Right lobe of liver (tissue), 6 donors: ENCODE measurements at places on chromosomes 3 and 15. TPM values are rescaled to one million over a fixed set of nuclear protein-coding genes. Genes with fewer than 3 reads are reported as not detected.

The RNF168 gene
- 7.5 TPM for total RNA-seq

The CRYBG3 gene
- total RNA-seq, result 4.7 TPM

The GRK7 gene
- total RNA-seq, result not detected

The GABRB3 gene
- 1.7 TPM for total RNA-seq

The CSPG4 gene
- total RNA-seq, result 0.14 TPM

The SCAANT1 gene
- not detected for total RNA-seq

The RGMA gene
- 0.31 TPM for total RNA-seq

The ACKR2 gene
- total RNA-seq, result 17.1 TPM

The ASB14 gene
- not detected for total RNA-seq

The TTLL13 gene
- total RNA-seq, result 0.13 TPM

GRCh38 chr3:126621171-126621570 lies 33.8 kb downstream of the TXNRD3 start:
- no peak for DNase-seq

DNA sequence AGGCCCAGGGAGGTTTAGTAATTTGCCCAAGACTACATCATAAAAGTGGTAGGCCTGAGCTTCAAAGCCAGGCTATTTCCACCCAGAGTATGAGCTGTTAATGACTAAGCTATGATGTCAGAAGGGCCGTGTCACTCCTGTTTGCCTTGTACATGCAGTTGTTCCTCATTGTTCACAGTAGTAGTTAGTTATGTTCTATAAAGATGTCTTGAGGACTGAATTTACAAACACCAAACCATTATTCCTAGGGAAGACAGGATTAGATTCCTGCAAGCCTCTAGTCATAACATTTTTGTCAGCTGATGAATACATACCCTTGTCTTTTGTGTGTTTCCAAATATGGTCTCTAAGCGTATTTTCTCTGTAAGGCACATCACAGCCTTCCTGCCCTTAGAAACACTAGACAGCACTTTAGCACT lies 20.9 kb upstream of the LARS2 start:
- DNase-seq, result no peak

DNA sequence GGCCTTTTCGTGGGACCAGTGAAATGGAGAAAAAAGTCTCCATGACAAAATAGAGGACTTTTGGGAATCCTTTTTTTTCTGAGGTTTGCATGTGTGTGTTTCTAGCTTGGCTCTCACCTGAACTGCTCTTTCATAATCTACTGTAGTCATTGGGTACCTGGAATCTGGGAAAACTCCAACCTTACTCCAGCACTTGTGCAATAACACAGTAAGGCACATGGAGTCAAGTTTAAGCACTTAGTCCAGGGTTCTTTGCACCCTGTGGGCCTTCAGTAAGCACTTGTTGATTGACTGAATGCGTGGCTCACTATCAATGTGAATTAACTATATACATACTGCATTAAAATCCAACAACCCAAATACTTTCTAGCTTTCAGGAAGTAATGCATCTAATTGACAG lies 299.5 kb downstream of the ZBTB20 start:
- DNase-seq, result no peak

GRCh38 chr3:157445857-157446256 lies 9.2 kb downstream of the PTX3 start:
- no peak for DNase-seq

- no peak for DNase-seq
These were observed 856.2 kb downstream of the TUSC7 start for GRCh38 chr3:117565777-117566176.

GRCh38 chr3:44442596-44443309 lies 34.7 kb downstream of the ZNF445 start:
- DNase-seq, result no peak

DNA sequence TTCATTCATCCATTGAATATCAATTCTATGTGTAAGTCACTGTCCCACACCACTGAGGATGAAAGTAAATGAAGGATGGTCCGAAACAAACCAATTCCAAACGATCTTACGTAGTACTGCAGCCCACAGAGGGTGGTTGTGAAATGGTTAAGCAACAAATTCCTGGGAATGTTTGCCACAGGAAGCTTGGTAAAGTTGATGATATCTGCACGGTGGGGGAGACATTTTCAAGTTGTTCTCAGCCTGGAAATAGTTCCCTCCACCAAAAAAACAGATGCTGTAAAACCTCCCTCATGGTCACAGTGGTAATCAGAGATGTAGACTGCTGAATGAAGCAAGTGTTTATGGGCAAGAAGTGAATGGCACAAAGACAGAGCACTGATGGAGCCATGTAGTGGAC lies 35.9 kb upstream of the BNC1 start:
- DNase-seq, result no peak

DNA sequence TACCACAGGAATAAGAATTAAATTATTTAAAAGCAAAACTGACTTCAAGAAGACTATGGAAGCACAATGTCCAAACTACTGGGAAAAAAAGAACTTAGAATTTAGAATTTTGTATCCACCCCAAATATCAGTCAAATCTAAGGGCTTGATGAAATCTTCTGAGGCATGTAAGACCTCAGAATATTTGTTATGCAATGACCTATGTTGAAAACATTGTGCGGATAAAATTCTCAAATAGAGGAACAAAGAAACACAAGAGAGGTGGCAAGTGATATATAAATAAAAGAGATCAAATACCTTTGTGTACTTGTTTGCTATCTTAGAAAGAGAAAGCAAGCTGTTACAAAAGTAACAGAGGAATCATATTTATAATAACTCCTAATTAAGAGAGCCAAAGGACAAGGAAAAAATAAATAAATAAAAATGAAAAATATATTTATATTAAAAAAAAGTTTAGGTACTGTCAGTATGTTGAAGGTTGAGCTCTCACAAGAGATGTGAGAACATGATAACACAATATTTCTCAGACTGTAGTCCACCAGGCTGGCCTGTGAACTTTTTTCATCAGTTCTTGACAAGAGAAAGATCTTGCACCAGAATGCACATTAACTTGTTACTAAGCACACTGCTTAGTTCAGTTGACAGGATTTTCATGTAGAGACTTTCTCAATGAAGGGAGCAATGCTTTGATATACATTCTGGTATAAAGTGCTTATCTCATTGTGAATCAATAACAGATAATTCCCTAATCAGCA lies 50.0 kb downstream of the CPA3 start:
- no peak for DNase-seq

GRCh38 chr3:4996223-4996765 lies 17.1 kb downstream of the BHLHE40 start:
- no peak for DNase-seq

- DNase-seq, result no peak
These were observed 18.8 kb downstream of the CLASP2 start for GRCh38 chr3:33699275-33699674.

GRCh38 chr3:13505147-13506130 lies 25.3 kb downstream of the HDAC11 start:
- no peak for DNase-seq

DNA sequence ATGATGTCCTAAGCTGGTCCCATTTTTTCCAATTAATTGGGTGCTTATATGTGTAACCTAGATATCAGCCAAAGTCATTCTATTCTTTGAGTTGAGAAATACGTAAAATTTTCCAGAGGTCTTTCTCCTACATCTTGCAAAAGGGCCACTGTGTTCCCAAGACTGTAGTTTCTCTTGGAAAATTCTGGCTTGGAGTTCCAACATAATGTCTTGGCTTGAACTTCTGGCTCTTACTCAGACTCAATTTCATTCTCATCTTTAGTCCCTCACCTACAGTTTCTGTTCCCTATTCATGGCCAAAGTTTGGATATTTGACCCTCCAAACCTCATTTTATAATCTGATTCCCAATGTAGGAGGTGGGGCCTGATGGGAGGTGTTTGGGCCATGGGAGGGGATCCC lies 201.4 kb upstream of the ARHGEF26 start:
- no peak for DNase-seq

GRCh38 chr3:116087426-116087825 lies 357.9 kb downstream of the LSAMP start:
- no peak for DNase-seq

DNA sequence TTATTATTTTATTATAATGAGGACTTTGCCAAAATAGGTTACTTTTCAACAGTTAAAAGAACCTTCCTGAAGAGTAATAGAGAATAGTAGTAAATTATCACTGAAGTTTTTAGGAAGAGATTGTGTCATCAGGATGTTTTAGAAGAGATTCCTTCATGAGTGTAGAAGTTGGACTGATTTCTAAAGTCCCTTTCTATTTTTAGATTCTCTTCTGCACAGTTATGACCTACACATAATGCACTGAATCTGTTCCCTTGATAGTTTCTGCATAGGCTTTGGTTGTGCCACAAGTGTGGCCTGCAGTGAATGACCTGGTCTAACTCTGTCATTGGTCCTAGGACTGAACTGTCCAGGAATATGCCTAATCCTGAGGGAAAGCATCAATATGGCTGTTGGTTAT lies 23.9 kb downstream of the SLC35A5 start:
- no peak for DNase-seq

- DNase-seq, result peak; percentile 38
These were observed 33.1 kb downstream of the RNU5B-1 start for GRCh38 chr15:65337436-65338070.

GRCh38 chr3:156341831-156342416 lies 213.0 kb downstream of the SSR3 start:
- DNase-seq, result no peak

DNA sequence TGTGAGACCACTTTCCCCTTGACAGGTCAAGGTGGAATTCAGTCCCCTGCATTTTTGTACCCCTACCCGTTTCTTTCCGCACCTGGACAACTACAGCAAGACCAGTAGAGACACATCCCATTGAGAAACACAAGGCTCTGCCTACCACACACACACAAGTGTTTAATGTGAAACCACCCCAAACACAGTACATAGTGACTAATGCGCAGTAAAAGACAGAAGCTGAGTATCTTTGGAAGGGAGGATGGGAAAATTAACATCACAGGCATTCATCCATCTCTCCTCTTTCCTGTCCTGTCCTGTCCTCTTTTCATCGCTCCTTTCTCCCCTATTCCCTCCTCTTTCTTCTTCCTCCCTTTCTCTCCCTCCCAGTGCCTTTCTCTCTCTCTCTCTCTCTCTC lies 64.8 kb downstream of the SCN11A start:
- no peak for DNase-seq

DNA sequence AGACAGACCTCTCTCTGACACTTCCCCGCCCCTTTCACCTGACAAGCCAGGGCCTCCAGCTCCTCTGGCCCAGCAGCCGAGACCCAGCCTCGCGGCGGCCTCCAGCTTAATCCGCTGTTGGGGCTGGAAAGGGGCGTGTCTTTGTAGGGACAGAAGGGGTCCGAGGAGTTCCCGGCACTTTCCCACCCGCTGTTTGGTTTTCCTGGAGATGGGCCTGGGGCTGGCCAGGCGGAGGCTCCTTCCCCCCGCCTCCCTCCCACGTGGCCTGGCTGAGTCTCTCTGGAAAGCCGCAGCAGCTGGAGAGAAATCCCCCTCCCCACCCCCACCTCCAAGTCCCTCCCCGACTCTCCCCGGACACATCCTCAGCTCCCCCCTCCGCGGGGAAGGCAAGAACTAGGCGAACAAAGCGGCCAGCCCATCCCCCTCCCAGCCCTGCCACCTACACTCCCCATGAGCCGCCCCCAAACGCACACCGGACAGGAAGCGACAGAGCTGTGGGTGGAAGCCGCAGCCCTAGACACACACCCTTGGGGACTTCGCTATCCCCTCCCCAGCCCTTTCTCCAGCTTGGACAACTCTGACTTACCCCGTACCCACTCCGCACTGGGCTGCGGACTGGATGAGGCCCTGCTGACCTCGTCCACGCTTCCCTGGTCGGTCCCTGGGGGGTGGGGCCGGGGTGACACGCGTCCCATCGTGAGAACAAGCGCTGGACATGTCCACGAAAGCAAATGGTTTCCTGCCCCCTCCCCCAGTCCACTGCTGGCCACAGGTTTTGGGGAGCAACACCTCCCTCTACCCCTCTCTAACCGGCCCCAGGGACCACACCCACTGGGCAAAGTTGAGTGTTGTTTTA lies 1.2 kb downstream of the IGDCC4 start:
- no peak for DNase-seq

DNA sequence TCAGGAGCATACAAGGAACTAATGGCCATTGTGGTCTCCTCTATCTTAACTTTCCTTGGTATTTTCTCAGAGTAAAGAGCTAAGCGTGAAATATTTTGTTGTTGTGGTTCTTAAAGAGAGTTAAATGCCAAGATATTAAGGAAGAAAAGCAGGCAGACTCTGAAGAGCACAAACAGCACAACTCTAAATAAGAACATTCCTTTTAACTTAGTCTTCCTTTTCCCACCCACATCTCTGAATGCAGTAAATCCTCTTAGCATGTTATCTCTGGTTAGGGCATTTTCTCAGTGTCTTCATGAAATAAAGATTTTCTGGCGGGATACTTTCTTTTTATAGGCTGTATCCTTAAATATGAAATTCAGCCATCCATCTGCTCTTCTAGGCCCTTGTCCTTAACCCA lies 1.5 kb downstream of the GPR87 start:
- no peak for DNase-seq

GRCh38 chr3:130839813-130840212 lies 54.1 kb upstream of the ATP2C1 start:
- no peak for DNase-seq

DNA sequence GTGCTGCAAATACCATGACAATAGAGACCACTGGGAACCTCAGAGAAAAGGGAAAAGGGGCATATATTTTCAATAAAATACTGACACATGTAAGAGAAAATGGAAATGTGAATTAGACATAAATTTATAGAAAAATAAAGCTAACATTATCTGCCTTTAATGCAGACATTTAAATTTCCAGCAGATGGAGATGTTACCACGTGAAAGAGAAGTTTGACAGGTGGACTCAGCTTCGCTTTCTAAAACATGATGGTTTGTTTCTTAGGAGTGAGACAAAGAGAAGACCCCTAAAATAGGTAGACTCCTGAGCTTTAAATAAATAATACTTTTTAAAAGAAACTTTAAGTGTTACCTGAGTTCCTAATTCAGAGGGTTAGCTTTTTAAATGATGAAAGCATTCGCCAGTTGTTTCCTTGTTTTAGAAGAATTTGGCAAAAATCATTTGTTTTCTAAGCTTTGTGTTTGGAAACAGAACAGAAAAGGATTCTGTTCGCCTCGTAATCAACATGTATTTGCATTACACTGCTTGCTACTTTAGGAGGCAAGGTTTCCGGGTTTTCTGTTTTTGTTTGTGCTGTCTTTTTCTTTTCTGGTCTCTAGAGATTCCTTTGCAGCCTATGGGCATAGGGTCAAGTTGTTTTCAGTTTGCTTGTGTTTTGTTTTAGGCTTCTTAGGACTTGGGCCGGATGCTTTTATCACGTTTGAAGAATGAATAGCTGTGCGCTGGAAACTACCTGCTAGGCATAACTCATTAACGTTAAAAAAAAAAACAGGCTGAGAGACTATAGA lies 271.4 kb downstream of the THSD4 start:
- DNase-seq, result no peak

GRCh38 chr3:106305882-106306435 lies 437.1 kb upstream of the CBLB start:
- DNase-seq, result no peak

- DNase-seq, result no peak
These were observed 252.3 kb upstream of the CHRM5 start for GRCh38 chr15:33716025-33716424.

- DNase-seq, result no peak
These were observed 52.5 kb downstream of the FOXP1 start for GRCh38 chr3:71530903-71531530.
